ENCODE measurements at places on chromosomes 1 and 21.

DNA sequence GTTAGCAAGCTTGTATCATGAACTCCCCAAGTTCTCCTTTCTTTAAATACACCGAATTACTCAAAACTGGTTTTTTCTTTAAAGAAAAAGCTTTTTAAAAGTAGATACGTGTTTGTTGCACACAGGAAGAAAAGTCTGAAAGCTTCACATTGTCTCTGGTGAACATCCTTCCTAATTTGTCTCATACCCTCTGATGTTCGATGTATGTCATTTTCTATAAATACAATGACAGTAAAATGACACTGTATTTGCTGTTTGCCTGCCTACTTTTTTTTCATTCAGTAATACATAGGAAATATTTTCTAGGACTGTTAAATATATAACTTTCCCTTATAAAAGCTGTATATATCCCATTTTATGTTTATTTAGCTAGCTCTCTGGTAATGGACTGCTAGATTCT lies 153.9 kb downstream of the GALNT2 start:
- DNase-seq: no peak

DNA sequence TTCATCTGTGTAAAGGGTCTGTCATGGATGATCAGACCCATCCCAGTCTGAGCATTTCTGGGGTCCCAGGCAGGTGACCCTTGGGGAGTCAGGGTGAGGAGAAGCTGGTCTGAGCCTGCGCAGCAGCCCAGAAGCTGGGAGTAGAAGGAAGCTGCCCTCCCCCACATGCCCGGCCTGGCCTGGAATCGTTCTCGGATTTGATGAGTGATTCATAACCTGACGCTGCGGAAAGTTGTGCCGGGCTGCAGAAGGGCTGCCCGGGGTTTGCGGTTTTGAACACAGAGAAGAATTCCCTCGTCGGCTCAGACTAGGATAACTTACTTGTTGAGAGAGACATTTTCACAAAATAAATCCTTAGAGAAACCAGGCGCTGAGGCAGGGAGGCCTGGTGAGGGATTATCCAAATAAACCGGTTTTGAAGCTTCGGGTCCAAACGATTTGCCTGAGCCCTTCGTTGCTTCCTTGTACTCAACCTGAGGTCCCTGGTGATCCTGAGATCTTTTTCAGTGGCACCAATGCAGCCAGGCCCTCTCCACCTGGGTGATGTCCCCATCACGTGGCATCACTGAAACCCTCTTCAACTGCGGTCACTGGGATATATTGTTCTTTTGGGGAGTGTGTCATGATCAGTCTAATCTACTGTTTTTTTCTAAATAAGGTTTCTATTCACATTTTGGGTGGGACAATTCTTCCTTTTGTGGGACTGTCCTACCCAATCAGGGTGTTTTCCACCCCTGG lies 29.2 kb downstream of the EPHB2 start:
- no peak for DNase-seq

DNA sequence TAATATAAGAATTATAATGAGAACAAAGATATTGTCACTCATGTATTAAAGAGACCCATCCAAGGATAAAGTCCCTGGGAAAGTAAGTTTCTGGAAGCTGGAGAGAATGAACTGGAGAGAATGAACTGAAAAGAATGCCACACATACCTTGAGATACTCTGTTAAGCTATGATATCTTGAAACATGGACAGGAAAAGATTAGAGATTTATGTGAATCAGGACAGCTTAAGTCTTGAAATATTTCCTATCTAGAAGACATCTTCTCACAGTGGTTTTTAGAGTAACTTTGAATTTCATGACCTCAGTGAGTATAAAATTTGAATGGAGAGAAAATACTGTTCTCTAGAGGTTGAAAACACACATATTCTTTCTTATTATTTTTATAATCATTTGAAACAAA lies 201.3 kb upstream of the HMCN1 start:
- DNase-seq: no peak

DNA sequence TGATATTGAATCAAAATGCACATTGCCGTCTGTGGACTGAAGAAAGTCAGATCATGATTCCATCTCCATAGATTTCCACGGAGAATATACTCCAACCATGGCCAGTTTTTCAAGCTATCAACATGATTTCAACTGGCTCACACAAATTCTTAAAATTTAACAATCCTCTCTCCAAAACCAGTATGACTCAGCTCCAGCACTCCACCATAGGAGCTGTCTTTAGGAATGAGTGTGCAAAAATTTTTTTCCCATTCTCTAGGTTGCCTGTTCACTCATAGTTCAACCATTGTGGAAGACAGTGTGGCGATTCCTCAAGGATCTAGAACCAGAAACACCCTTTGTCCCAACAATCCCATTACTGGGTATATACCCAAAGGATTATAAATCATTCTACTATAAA lies 40.8 kb downstream of the RGL1 start:
- no peak for DNase-seq

DNA sequence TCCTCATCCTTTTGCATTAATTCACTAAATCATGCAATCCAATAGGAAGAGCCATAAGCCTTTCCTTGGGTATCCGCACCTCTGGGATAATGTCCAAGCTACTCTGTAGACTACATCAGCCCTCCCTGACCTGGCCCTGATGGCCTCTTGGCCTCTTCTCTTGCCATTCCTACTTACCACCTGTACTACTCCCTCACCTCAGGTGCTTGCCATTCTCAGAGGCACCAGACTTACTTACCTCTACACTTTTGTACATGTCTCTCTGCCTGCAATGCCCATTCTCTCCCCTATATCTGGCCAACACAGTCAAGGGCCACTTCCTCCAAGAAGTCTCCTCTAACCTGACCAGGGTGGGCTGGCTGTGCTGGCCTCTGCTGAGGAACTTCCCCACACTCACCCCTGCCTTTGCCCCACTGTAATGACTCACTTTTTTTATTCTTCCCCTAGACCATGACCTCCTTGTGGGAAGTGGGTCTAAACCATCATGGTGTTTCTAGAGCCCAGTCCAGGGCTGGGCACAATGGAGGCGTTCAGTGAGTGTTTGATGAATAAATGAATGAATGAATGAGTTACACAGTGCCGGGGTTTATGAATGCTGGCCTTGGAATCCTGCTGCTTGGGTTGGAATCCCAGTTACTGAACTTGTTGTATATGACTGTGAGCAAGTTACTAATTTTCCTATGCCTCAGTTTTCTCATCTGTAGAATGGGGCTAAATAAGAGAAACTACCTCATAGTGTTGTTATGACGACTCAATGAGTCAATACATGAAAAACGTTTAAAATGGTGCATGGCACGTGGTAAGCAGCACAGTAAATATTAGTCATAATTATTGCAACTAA lies 179.8 kb downstream of the FOXD2 start:
- DNase-seq: no peak

- no peak for DNase-seq
Measured at GRCh38 chr1:174497478-174497877, 49.7 kb downstream of the GPR52 start.

- DNase-seq: no peak
Measured at GRCh38 chr21:33844104-33844889, 71.3 kb downstream of the ATP5PO start.

DNA sequence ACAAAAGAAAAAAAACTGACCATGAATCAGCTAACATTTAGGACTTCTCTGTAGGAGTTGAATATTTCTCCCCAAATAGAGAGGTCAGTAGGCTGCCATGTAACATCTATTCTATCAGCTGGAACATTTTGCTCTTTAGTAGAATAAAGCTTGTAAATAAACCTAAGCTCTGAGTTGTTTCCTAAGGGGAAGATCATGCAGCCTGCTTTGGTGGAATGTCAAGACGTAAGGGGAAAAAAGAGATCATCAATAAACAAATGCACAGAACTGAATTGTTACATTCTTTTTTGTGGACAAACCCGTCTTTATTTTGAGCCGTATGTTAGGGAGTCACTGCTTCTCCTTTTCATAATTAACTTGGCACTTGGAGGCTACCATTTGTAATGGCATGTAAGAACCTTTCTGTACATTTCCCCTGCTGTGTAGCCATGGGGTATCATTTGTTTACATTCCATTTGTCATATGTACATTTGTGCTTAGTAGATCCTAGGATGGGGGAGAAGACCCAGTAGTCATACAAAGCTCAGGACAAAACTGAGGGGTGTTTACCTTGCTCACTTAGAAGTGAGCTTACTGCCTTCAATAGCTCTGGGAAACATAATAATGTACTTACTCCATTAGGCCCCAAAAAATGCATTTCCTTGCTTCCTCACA lies 10.8 kb upstream of the PALMD start:
- no peak for DNase-seq

DNA sequence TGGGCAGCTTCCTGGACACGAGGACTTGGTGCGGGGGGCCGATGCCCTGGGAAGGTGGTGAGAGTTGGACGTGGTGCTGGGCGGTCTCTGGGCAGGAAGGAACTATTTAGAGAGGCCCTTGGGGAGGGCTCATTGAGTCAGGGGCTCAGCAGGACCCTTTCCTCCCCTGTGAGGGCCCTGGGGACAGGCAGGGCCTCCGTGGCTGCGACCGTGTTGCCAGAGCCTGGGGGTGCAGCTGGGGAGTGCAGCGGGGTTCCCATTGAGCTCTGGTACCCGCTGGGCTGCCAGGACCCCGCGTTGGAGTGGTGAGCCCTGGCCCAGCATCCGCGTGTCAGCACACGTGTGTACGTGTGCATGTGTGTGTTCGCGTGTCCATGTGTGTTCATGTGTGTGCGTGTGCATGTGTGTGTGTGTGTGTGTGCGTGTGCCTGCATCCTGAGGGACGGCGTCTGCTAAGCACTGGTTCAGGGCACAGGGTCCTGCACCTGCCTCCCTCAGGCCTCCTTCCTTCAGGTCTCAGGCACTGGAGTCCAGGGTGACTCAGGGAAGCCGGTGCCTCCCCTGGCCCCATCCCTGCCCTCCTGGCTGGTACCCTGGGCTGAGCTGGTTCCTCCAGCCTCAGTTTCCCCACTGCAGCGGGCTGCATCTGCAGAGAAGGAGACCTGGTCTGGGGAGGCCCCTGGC lies 10.7 kb downstream of the RNF223 start:
- DNase-seq: no peak

DNA sequence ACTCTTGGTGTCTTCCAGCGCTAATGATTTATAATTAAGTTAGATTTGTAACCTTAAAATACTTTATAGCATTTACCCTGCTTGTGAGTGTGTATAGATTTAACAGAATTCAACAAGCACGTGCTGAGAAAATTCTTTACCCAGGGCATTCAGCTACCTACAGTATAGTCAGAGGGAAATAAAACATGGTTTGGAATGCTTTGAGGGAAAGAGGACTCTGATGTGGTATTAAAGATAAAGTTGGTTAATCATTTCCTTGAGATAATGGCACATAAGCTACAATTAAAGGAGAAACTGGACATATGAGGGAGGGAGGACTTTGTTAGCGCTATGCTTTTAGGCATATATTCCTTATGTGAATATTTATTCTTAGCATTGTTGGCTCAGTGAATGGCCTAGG lies 26.4 kb upstream of the IL12RB2 start:
- DNase-seq: no peak

- no peak for DNase-seq
Measured at GRCh38 chr1:232574889-232575762, 54.8 kb downstream of the SIPA1L2 start.

GRCh38 chr1:47188791-47189785 lies 748 bp downstream of the PDZK1IP1 start:
- no peak for DNase-seq

DNA sequence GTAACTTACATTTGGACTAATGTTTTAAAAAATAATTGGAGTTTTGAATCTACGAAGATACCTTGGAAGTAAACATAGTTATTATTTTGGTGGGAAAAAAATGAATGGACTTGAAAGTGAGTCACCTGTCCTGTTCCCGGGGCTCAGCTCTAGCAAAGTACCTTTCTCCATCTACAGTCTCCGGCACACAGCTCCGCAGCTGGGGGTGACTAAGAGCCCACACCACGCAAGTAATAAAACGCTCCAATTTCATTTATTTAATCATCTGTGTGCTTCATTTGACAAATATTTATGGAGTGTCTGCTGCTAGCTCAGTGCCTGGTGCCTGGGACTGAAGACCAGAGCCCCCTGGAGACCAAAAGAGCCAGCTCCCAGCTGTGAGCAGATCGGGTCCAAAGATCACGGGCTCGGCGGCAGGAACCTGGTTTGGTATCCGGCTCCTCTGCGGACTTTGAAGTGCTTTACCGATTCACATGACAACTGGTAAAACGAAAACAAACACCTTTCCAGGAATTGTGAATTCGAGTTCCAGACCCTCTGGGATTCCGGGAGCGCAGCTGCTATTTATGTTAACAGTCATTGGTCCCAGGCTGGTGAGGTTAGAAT lies 1.7 kb upstream of the RIPK4 start:
- DNase-seq: no peak

- no peak for DNase-seq
Measured at GRCh38 chr1:86852289-86852688, 61.6 kb downstream of the SELENOF start.

DNA sequence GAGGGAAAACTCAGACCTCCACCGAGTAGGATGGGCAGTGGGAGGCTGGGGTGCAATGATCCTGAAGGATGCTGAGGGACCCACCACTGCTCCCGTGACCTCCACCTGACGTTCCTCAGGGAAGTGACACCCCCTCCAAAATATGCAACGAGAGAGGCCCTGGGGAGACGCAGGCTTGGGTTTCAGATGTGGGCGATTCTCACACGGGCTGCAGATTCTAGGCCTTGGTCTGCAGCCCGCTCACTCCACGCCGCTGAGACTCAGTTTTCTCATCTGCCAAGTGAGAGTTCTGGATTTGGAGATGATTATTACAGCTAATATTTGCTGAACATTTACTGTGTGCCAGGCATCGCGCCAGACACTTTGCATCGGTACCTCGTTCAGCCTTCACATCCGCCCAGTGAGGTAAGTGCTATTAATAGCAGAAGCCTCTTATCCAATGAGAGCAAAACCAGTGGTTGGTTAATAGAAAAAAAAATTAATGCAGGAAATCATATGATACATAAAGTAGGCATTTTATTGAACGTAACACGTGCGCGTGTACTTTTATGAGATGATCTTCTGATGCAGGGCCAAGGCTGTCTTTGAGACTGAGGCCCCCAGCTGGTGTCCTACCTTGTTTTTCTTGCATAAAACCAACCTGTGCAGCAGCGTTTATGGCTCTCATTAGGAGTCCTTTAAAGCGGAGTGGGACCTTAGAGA lies 102.0 kb upstream of the RUNX3 start:
- no peak for DNase-seq

- no peak for DNase-seq
Measured at GRCh38 chr1:156503698-156504437, 3.3 kb upstream of the MEF2D start.

DNA sequence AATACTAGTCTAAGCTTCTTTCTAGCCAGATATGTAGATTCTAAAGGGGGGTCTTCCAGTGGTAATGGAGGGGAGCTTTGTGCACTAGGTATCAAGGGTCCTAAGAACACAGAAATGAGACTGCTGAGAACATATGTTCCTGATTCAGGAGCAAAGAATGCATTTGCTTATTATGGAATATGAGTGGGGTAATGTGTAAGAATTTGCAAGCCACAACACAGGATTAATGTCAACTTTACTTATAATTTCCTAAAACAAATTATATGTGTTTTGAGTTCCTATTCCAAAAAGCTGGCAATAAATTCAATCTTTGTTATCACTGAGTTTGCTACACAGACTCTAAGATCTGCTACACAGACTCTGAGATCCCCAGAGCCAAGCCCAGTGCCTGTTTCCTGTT lies 357.0 kb upstream of the PTBP2 start:
- DNase-seq: no peak

Data from activated gamma-delta T cell treated with anti-CD3 and anti-CD28 coated beads, Interleukin-2, amount 50 U/mL, for 16 hours (primary cell).